ENCODE measurements at places on chromosomes 1 and 21.
A peak's percentile ranks its signal among the peaks of the same experiment; 100 is the strongest.

DNA sequence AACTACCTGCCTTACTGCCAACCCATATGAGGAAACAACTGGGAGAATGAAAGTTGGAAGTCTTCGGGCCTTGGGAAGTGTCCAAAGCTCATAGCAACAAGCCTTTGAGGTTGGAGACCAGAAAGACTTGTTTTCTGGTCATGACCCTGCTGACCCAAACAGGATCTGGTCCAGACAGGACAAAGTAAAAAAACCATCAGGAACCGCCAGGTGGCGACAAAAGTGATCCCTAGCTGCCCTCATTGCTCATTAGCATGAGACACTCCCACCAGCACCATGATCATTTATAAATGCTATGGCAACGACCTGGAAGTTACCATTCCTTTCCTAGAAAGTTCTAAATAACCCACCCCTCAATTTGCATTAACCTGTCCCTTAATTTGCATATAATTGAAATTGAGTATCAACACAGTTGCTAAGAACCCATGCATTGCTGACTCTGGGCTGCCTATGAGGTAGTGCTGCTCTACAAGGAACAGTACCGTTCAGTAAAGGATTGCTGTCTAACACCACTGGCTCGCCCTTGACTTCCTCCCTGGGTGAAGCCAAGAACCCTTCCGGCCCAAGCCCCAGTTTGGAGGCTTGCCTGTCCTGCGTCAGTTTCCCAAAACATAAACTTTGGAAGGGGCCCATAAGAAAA is 89.0 kb downstream of the URB2 start:
- DNase-seq = peak; percentile 18

DNA sequence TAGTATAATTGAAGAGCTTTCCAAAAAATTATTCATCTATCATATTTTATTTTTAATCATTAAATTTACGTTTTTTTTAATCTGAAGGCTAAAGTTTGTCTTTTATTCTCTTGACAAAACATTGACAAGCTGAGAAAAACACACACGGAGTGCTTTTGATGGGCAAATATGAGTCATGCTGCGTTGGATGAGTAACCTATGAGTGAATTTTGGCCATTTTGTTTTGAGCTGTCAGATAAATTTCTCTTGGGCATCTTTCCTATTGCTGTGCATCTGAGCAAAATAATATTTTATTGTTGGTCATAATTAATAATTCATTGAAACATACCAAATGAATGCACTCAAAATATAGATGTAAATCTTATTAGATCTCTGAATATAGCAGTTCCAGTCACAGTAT is 1144.1 kb upstream of the ADGRL2 start:
- no peak for DNase-seq

DNA sequence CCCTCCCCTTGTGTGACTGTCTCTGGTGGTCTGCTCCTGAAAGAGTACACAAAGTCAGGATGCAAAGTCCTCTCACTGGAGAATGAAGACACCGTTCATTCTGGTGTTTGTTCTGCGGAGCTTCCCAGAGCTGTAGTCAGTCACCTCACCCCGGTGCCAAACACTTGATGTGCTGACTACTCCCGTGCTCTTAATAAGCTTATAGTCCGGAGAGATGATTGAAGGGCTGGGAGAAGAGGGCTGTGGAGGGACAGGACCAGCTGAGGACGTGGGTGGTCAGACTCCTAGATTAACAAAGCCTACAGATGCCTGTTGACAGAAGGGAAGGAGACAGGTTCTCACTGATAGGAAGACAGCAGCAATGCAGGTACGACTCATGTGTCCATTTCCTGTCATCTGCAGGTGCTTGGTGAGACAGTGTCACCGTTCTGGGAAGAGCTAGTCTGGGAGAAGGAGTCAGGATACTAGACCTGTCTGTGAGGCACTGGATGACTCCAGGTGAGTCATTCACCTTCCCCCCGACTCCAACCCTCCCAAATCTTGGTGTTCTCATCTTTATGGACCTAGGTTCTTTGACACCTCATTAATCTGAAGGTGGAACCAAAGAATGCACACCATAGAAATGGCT is 40.4 kb upstream of the LRRN2 start:
- no peak for DNase-seq

DNA sequence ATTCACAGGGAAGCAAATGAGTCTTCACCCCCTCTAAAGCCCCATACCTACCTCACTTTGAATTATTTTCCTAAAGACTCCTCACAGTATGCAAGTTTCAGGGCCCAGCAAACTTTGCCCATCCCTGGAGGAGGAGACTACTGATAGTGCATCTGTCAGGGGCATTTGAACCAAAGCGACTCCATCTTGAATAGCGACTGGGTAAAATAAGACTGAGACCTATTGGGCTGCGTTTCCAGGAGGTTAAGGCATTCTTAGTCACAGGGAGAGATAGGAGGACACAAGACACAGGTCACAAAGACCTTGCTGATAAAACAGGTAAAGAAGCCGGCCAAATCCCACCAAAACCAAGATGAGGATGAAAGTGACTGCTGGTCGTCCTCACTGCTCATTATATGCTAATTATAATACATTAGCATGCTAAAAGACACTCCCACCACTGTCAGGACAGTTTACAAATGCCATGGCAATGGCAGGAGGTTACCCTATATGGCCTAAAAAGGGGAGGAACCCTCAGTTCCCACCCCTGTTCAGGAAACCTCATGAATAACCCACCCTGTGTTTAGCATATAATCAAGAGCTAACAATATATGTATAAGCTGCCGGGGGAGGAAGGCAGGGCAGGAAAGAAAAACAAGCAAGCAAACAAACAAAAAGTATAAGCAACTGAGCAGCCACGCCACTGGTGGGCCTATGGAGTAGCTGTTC is 3.3 kb upstream of the PKNOX1 start:
- no peak for DNase-seq

DNA sequence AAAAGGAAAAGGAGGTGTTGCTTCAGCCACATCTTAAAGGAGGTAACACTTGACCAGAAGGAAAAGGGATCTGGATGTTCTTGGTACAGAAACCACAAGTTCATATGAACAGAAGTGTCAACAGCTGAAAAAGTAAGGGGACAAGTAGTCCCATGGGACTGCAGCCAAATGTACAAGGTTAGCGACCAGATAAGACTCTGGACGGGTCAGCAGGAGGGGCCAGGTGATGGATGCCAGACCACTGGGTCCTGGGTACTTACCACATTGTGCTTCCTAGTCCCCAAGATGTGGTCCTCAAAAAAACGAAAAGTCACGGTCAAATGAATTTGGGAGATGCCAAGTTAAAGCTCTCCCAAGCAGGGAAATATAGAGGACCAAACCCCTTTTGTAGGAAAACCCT is 16.6 kb upstream of the BMP8A start:
- no peak for DNase-seq

DNA sequence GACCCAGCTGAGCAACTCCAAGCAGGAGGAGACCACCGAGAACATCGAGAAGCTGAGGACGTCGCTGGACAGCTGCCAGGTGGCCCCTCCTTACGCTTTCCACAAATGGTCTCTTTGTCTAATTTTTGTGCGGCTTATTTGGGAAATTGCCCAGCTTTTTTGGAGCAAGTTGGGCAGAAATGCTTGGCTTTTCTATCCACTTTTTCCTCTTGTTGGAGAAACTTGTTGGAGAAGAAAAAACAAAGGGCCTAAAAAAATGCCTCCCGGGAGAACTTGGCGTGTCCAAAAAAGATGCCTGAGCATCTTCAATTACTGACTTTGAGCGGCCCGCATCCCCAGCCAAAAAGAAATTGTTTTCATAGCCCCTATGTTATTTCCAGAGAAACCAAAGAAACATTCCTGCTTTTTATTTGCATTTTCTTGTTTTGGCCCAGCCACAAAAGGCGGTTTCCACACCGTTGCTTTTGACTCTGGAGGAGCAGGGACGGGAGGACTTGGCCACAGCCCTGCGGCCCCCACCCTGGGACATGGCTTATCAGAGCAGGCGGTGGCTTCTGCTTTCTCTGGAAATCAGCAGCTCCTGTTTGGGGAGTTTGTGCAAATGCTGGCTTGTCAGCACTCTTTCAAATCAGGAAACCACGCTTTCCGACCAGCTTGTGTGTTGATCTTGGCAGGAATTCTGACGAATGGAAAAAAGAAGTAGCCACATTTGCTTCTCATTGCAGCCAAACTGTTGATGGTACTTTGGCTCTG is 81.2 kb upstream of the EFHD2 start:
- no peak for DNase-seq

- no peak for DNase-seq
These were observed 47.4 kb upstream of the DOCK7 start for GRCh38 chr1:62735491-62736171.

- DNase-seq = no peak
These were observed 321.7 kb upstream of the NR5A2 start for GRCh38 chr1:199705825-199706224.

DNA sequence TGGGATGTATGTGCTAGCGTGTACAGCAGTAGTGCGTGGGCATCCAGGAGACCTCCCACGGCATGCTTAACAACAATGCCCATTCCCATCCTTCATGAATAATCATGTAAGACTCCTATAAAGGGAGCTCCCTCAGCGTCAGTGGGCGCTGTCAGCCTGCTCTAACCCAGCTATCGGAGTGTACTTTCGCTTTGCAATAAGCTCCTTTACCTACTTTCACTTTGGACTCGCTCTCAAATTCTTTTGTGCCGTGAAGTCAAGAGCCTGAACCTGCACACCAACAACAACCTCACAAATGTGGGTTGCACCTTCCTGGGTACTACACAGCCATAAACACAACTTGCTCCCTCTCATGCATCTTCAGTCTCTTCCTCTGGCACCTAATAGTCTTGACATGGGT is 114.8 kb upstream of the PAXBP1 start:
- DNase-seq = no peak

DNA sequence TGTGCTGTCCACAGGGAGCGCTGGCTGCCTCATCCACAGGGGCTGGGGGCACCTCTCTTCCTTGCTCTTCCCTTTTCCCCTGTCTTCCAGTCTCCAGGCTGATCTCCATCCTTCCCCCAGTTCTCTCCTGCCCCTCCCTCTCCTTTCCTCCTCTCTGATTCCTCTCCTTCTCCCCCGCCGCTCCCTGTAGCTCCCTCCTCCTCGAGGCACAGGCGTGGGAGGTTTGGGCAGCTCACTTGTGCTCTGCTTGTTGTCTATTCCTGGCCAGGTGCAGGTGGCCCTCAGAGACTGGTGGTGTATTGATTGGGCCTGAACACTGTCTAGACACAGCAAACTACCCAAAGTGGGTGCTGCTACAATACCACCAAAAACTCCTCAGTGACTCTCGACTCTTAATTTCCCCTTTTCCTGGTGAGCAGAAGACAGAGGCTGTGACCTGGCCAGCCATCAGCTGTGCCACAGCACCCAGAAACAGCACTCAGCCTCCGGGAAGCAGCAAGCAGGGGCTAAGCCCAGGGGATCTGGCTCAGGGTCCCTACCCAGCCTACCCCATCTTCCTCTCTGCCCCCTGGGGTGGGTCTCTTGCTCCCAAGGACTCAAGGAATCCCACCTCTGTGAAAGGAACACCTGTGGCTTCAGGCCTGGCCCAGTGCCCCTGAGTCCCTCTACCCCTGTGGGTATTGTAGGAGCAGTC is 93.3 kb downstream of the DDX20 start:
- DNase-seq = no peak

DNA sequence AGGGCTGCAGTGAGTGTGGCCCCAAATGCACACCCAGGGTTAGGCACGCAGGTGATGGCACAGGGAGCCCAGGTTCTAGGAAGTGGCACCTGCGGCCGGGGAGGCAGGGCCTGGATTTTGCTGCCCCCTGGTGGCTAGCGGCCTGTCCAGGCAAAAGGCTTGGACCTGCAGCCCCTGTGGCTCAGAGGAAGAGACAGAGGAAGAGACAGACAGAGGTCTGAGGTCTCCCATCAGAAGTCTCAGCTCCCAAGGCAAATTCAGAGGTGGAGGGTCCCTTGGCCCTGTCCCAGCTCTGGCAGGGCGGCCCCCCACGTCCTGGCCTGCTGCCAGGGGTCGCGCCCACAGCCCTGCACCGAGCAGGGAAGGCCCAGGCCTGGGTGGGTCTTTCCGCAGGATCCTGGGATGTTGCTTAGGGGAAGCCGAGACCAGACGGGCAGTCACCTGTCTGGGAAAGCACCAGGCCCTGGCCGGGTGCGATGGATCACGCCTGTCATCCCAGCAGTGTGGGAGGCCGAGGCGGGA is 8.0 kb upstream of the TNFRSF14 start:
- peak; percentile 76 for DNase-seq

- DNase-seq = no peak
These were observed 335.1 kb downstream of the KIF26B start for GRCh38 chr1:245489838-245490237.
